ENCODE measurements at places on chromosomes 6 and 20. TPM values are rescaled to one million over a fixed set of nuclear protein-coding genes. Genes with fewer than 3 reads are reported as not detected.

The LTB gene
- total RNA-seq, result 1.4 TPM

The C2 gene
- 6.2 TPM for total RNA-seq

The PIM1 gene
- 27.2 TPM for total RNA-seq

The ZNF341 gene
- 2.2 TPM for total RNA-seq

The NPEPL1 gene
- total RNA-seq, result 36.2 TPM

The FAM209B gene
- not detected for total RNA-seq

The TUBB2B gene
- total RNA-seq, result 434 TPM

The TTLL9 gene
- total RNA-seq, result 1.4 TPM

The TLDC2 gene
- 0.55 TPM for total RNA-seq

The OTOR gene
- total RNA-seq, result not detected

The IMPG1 gene
- total RNA-seq, result 68.0 TPM

The C4B gene
- 12.1 TPM for total RNA-seq

The FLRT3 gene
- total RNA-seq, result 32.1 TPM

The CDC40 gene
- 41.9 TPM for total RNA-seq

The TSPYL1 gene
- 77.6 TPM for total RNA-seq

The SLC22A2 gene
- 1.3 TPM for total RNA-seq

The ZSCAN23 gene
- 26.7 TPM for total RNA-seq

The CLPSL2 gene
- total RNA-seq, result not detected

The CAGE1 gene
- total RNA-seq, result not detected

The RBBP8NL gene
- total RNA-seq, result 0.27 TPM

The CHRNA4 gene
- total RNA-seq, result 12.0 TPM

The ULBP3 gene
- total RNA-seq, result 4.2 TPM

The GJA1 gene
- 209 TPM for total RNA-seq

The ADTRP gene
- 13.3 TPM for total RNA-seq

The SLC17A2 gene
- total RNA-seq, result not detected

The BTBD3 gene
- 134 TPM for total RNA-seq

The GMPR gene
- 13.1 TPM for total RNA-seq

The NOX3 gene
- not detected for total RNA-seq

The GSTA2 gene
- total RNA-seq, result not detected

The C6orf58 gene
- total RNA-seq, result not detected

The TREM1 gene
- total RNA-seq, result 1.8 TPM

The XKR7 gene
- 8.2 TPM for total RNA-seq

The C6orf163 gene
- 8.0 TPM for total RNA-seq

The CPNE5 gene
- 10.8 TPM for total RNA-seq

The CALHM5 gene
- 3.4 TPM for total RNA-seq

The C20orf144 gene
- total RNA-seq, result 0.22 TPM

Measured in camera-type eye (tissue), 1 donor.